ENCODE measurements at places on chromosomes 2 and 18. TPM values are rescaled to one million over a fixed set of nuclear protein-coding genes. Genes with fewer than 3 reads are reported as not detected.

GRCh38 chr2:195051401-195051800, 605.6 kb upstream of the SLC39A10 start:
- DNase-seq: no peak

DNA sequence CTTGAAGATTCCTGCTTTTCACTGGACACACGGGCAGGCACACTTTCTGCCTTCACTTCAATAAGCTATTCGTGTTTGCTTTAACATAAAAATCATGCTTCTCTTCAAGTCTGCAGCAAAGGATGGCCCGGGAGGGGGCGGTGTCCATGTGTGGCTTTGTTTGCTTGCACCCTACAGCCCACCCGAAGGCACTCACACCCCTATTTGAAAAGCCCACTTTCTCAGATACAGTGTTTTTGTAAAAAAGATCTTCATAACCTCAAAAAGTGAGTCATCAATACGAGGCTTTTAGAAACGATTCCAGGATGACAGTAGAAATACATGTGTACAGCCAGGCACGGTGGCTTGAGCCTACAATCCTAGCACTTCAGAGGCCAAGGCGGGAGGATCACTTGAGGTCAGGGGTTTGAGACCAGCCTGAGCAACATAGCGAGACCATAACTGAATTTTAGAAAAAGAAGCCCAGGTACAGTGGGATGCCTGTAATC, 36.5 kb upstream of the HPCAL1 start:
- peak; percentile 1 for DNase-seq

DNA sequence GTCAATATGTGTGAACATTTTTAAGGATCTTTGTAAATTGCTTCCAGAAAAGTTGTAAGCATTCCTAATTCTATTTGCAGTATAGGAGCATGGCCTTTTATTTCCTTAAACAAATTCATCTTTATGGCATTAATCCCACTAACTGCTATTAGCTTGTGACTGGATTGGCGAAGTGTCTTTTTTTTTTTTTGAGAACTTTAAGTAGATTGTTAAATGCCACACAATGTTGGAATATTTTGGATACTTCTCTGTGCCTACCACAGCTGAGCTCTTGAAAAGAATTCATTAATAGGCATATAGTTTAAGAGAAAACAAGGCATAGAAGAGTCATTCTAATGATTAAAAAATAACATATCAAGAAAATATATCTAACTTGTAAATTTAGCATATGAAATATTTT, 129.7 kb downstream of the LAMA3 start:
- DNase-seq: no peak

DNA sequence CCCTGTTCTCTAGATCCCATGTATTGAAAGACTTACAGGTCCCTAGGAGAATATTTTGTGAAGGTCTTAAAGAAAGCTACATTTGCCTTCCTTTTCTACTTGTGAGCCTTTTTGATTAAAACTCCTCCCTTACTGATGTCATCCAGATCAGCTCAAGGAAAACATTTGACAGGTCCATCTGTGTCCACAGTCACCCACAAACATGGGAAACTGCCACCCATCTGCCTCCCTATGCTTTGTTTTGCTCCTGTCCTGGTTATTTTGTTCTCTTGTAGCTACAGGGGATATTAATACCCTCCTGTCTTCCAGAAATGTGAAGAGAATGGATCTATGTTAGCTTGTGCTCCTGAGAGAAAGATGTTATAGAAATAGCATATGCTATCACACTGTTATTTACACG, 203.6 kb upstream of the GALNT5 start:
- no peak for DNase-seq

- no peak for DNase-seq
Measured at GRCh38 chr2:105391763-105392662, 6.8 kb downstream of the FHL2 start.

GRCh38 chr18:36543991-36544725, 246.6 kb downstream of the FHOD3 start:
- DNase-seq: no peak

DNA sequence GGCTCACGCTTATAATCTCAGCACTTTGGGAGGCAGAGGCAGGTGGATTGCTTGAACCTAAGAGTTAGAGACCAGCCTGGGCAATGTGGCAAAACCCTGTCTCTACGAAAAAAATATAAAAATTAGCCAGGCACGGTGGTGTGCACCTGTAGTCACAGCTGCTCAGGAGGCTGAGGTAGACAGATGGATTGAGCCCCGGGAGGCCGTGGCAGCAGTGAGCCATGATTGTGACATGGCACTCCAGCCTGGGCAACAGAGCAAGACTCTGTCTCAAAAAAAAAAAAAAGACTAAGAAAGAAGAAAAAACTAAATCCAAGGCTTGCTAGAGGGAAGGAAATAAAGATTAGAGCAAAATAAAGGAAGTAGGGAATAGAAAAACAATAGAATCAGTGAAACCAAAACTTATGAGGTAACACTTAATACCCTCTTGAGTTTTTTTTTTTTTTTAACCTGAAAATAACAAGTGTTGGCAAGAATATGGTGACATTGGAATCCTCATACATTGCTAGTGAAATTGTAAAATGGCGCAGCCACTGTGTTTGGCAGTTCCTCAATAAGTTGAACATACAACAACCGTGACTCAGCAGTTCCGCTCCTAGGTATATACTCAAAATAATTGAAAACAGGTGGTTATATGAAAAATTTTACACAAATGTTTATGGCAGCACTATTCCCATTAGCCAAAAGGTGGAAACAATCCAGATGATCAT, 85.2 kb downstream of the EML4 start:
- no peak for DNase-seq

- DNase-seq: no peak
Measured at GRCh38 chr2:74577448-74577847, 22.9 kb downstream of the DOK1 start.

The CAPN14 gene
- 0.11 TPM for total RNA-seq

The LHCGR gene
- total RNA-seq: 0.31 TPM

The FKBP1B gene
- total RNA-seq: 58.6 TPM

The SCN3A gene
- not detected for total RNA-seq

The PLB1 gene
- 0.27 TPM for total RNA-seq
